ENCODE measurements at places on chromosomes 4 and X.

DNA sequence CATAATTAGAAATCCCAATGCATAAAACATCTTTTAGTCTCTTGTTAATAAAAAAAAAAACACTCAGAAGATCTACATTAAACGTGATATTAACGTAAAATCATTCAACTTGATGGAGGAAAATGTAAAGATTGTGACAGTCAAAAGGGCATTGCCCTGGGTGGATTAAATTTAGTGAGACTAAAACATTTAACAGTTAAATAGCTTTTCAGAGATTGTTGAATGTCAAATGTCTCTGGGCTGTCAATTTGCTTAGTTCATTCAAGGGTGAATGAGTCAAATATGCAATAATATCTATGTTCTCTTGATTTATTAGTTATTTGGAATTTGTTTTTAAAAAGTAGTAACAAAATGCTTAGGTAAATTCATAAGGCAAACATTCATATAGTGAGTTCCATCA lies 836.6 kb upstream of the PCDH10 start:
- DNase-seq, result no peak

- DNase-seq, result no peak
Observed at GRCh38 chr4:154234576-154234975, 257.0 kb downstream of the DCHS2 start.

- DNase-seq, result no peak
Observed at GRCh38 chrX:120464411-120464810, 4.7 kb downstream of the LAMP2 start.

GRCh38 chr4:138910914-138911336 lies 104.7 kb upstream of the NOCT start:
- DNase-seq, result no peak

- DNase-seq, result no peak
Observed at GRCh38 chrX:109714340-109714958, 18.6 kb downstream of the ACSL4 start.

GRCh38 chr4:11480683-11481082 lies 52.0 kb upstream of the HS3ST1 start:
- DNase-seq, result no peak

- DNase-seq, result no peak
Observed at GRCh38 chr4:143183513-143184216, 1.1 kb upstream of the USP38 start.

DNA sequence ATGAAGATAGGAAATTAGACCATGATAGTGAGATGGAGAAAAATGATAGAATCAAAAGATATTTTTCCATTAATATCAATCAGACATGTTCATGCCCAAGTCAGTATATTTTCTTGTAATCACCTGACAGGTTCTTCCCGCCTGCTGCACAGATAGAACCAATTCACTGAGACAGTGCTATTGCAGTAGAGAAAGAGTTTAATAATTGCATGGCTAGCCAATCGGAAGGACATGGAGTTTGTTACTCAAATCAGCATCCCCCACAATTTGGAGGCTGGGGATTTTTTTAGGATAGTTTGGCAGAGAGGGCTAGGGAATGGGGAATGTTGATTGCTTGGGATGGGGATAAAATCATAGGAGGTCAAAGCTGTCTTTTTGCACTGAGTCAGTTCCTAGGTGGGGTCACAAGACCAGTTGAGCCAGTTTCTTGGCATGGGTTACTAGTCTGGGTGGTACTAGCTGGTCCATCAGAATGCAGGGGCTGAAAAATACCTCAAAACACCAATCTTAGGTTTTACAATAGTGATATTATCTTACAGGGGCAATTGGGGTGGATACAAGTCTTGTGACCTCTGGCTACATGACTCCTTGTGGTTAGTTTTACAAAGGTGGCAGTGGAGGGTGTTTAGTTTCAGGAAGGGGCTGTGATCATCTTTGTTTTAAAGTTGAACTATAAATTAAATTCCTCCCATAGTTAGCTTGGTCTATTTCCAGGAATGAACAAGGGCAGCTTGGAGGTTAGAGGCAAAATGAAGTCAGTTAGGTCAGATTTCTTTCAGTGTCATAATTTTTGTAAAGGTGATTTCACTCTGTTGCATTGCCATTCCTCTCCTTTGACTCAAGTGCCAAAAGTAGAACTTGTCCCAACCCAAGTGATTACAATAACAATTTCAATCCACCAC lies 100.3 kb upstream of the PDE5A start:
- DNase-seq, result no peak

- no peak for DNase-seq
Observed at GRCh38 chr4:62940229-62940628, 1469.0 kb downstream of the TECRL start.

- no peak for DNase-seq
Observed at GRCh38 chr4:148124512-148124911, 317.7 kb downstream of the NR3C2 start.

GRCh38 chrX:30982467-30982866 lies 89.4 kb downstream of the FTHL17 start:
- DNase-seq, result no peak

DNA sequence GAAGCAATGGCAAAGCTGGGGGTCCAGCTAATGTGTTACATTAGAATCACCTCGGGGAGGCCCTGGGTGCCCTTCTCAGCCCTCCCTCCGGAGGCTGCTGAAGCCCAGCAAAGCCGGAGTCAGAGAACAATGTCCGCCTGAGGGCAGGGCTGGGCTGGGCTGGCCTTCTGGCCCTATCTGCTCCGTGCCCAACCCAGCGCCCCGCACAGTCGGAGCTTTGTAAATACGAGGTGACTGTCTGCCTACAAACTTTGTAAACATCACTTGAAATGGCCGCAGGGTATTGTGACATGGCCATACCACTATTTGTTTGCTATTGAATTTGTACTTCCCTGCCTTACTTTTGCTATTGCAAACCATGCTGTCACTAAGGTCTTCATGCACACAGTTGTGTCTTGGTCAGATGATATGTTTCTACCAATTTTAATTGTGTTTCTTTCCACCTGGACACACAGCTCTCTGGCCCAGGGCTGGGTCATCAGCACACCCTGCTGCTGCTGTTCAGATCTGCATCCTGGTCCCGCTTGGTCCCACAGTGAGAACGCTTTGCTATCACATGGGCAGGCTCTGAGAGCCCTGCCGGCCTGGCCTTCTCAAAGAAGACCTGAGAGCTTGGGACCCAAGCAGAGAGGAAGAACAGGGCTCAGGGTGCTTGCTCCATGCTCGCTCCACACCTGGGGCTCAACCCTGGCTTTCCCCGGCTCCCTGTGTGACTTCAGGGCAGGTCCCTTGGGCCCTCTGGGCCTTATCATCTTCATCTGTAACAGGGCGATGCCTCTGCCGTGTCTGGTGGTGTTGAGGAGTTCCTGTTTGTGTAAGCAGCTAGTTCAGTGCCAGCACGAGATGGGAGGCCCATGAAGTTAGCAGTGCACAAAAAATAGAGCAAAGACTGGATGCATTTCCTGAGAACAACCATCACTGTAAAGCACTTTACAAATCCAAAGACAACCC lies 2.3 kb downstream of the S100P start:
- DNase-seq, result peak; percentile 50

GRCh38 chrX:150574559-150575418 lies 6.4 kb downstream of the MTM1 start:
- DNase-seq, result peak; percentile 27

DNA sequence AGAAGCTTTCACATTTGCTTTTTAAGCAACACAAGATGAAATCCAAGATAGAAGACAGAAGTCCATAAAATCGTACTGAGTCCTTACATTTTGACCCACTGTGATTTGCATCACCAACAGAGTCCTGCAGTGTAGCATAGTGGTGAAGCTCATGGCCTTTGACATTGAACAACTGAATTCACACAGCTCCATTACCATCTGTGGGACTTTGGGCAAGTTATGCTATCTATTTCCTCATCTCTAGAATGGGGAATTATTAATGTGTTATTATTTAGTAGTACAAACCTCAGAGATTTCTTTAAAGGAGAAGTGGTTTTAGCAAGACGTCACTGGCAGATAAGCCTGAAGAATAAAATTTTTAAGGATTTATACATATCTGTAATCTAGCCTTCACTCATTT lies 10.7 kb downstream of the GPRIN3 start:
- no peak for DNase-seq

DNA sequence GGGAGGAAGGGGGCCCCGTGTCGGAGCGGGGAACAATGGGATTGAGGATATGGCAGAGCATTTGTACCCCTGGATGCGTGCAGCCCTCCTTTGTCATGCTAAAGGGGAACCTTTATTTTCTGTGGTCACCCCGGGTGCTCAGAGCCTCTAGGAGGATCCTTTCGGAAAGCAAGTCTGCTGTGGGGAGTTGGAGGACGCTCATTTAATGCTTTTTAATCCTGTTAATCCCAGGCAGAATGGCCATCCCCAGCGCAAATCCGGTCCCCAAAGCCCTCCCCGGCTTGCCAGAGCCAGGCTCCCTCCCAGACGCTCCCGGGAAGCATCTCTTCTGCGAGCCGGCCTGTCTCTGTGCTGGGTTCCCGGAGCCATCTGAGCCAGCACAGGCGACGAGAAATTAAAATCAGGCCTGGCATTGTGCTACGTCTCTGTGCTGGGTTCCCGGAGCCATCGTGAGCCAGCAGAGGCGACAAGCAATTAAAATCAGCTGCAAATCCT lies 113.2 kb upstream of the PPP2R3B start:
- no peak for DNase-seq

GRCh38 chrX:36334572-36334971 lies 415.0 kb downstream of the CFAP47 start:
- DNase-seq, result no peak

GRCh38 chr4:16745009-16745635 lies 153.3 kb downstream of the LDB2 start:
- DNase-seq, result no peak

GRCh38 chr4:184854673-184855072 lies 28.9 kb upstream of the ACSL1 start:
- DNase-seq, result no peak

GRCh38 chr4:123930996-123931395 lies 534.4 kb downstream of the SPRY1 start:
- DNase-seq, result no peak

DNA sequence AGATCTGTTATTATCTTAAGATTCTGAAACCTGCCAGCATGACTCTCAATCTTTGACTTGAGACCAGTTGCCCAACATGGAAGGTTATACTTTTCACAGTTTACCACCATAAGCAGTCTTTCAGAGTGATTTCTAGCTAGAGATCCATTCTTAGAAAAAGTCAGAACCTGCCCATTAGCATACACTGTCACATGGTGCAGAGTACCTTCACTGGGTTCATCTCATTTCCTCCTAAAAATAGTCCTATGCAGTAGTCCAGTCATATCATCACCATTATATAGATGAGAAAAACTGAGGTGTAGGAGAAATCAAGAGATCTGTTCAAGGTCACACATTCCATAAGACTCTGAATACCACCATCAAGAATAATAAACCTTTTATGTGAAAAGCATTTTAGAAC lies 153.6 kb downstream of the AR start:
- no peak for DNase-seq

GRCh38 chrX:95427389-95427788 lies 1257.3 kb upstream of the DIAPH2 start:
- no peak for DNase-seq

- no peak for DNase-seq
Observed at GRCh38 chr4:19596342-19596741, 655.4 kb upstream of the SLIT2 start.

GRCh38 chrX:9355739-9356138 lies 109.1 kb upstream of the TBL1X start:
- DNase-seq, result no peak

DNA sequence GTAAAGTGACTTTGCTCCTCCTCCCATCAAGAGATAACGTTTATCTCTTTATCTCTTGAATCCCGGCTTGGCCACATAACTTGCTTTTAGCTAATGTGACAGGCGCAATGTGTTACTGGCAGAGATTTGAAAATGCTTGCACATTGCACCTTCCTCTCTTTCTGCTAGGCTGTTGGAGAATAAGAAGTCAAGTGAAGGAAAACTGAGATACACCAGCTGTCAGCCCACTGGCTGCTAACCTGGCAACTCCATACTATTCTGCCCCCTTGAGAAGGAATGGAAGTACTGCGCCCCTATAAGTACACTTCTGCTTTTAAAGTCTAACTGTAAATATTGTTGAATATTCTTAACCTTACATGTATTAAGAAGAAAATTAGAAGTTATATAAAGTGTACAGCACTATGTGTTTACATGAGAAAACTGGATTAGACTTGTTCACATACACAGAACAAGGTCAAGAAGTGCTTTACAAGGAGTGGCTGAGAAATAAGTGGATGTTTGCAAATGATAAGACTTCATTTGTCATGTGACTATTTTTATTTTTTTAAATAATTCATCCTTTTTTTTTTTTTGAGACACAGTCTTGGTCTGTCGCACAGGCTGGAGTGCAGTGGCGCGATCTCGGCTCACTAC lies 424.5 kb upstream of the CTSO start:
- DNase-seq, result no peak

GRCh38 chr4:168509786-168510185 lies 12.9 kb downstream of the PALLD start:
- DNase-seq, result peak; percentile 51

GRCh38 chr4:186304866-186305505 lies 39.0 kb downstream of the F11 start:
- no peak for DNase-seq

GRCh38 chrX:134026565-134027311 lies 41.3 kb upstream of the GPC3 start:
- peak; percentile 23 for DNase-seq

GRCh38 chrX:134646691-134647090 lies 11.6 kb downstream of the PLAC1 start:
- no peak for DNase-seq

GRCh38 chr4:39255266-39255665 lies 72.9 kb downstream of the WDR19 start:
- no peak for DNase-seq

DNA sequence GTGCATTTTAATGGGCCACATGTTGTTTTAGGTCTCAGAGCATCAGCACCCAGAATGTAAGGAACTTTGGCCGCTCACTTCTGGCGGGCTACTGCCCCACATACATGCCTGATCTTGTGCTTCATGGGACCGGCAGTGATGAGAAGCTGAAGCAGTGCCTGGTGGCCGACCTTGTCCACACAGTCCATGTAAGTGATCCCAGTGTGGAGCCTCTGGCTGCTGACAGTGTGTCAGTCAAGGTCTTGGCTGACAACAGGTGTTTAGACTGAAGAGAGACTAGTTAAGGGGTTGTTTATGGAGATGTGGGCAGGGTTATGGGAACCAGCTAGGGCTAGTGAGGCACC lies 101.4 kb downstream of the FNIP2 start:
- DNase-seq, result no peak

DNA sequence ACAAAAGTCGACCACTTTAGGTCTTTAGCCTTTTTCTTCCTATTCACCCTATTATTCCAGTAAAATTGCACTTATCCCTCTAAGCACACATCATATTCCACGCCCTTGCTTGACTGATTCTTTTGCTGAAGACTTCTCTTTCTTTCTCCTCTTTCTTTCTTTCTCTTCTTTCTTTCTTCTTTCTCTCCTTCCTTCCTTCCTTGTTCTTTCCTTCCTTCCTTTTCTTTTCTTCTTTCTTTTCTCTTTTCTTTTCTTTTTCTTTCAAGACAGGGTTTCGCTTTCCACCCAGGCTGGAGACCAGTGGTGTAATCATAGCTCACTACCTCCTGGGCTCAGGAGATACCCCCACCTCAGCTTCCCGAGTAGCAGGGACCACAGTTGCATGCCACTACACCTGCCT lies 61.9 kb downstream of the RASGEF1B start:
- no peak for DNase-seq
